Activated B cell treated with CpG ODN at 0.5 μM for 24 hours (primary cell): ENCODE measurements at places on chromosomes 3 and 15. TPM values are rescaled to one million over a fixed set of nuclear protein-coding genes. Genes with fewer than 3 reads are reported as not detected.

Gene AGBL1
- not detected in 2 replicates for total RNA-seq

Gene NPAP1
- not detected in 2 replicates for total RNA-seq

Gene NCK1
- 29.7 and 30.8 TPM in 2 replicates for total RNA-seq

Gene RGMA
- not detected in 2 replicates for total RNA-seq

Gene ADPRH
- 41.2 and 43.8 TPM in 2 replicates for total RNA-seq

Gene TGFBR2
- 99.1 and 104 TPM in 2 replicates for total RNA-seq

Gene BMF
- 353 and 376 TPM in 2 replicates for total RNA-seq

Gene CLEC3B
- total RNA-seq = not detected in 2 replicates

Gene KBTBD12
- 0.16 and 0.20 TPM in 2 replicates for total RNA-seq

DNA sequence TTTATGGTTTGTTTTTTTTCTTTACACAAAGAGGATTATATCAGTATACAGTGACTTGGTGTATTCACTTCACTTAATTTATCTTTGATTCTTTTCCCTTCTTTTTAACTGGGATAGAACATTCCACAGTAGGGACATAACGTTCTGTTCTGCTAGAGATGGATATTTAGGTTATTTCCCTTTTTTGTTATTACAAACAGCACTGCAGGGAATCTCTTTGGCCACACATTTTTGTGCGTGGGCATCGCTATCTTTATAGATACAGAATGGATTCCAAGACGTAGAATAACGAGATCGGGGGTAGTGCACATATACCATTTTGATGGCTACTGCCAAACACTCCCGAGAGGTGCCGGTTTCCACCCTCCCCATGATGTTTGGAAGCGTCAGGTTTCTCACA lies 44.8 kb downstream of the PXYLP1 start:
- H3K4me3 ChIP-seq = no peak overlapping the region
- no peaks in the 10 kb centered on the region for H3K27me3 ChIP-seq
- no peaks in the 10 kb centered on the region for H3K4me1 ChIP-seq
- no peak for DNase-seq
- H3K36me3 ChIP-seq = no peaks in the 10 kb centered on the region

GRCh38 chr3:52121813-52122212 lies 32.4 kb downstream of the POC1A start:
- H3K4me1 ChIP-seq = peaks cover 34% of the 10 kb centered on the region
- no peaks in the 10 kb centered on the region for H3K27me3 ChIP-seq
- peak overlapping the region; percentile 32 for H3K4me3 ChIP-seq
- DNase-seq = no peak

DNA sequence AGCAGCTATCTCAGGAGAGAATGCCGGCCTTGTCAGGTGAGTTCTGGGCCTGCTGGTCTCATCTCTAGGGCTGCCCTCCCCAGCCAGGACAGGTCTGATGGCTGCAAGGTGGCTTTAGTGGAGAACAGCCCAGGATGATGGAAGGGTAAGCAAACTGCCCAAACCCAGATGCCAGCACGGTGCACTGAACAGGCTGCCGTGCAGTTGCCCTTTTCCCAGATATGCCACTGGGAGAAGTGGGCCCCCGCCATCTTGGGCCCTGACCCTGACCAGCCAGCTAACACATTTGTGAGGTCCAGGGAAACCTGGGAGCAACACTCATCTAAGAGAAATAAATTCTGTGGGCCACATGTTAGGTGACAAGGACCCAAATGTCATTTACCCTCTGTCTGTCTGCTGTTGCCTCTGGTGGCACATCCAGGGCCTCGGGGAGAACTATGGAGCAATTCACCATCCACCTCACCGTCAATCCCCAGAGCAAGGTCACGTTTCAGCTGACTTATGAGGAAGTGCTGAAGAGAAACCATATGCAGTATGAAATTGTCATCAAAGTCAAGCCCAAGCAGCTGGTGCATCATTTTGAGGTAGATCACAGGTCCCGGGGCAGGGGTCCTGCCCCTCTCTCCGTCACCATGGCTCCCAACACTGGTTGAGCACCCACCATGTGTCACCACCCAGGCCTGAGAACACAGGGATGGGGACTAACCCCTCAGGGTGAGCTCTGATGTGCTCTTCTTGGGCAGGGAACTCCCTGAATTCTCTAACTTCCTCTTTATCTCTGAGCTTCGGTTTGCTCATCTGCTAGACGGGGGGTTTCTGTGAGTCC lies 1.8 kb downstream of the ITIH1 start:
- peak overlapping the region; percentile 36 for H3K4me3 ChIP-seq
- no peaks in the 10 kb centered on the region for H3K36me3 ChIP-seq
- peak; percentile 59 for DNase-seq
- H3K27me3 ChIP-seq = no peaks in the 10 kb centered on the region
- peaks cover 14% of the 10 kb centered on the region for H3K4me1 ChIP-seq

DNA sequence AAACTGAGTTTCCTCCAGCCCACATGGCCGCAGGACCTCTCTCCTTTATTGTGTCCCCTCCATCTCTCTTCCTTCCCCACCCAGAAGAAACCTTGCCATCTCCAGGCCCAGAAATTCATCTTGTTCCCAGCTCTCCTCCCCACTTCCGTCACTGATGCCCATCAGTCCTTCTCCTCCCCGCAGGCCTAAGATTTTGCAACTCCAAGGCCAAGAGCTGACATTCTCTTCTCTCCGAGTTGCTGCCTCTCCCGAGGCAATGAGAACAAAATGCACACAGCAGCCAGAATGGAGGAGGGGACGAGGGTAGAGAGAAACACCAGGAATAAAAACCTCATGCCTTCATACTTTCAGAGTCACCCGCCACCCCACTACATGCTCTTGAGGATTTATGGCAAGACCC lies 526.5 kb upstream of the PROK2 start:
- H3K4me3 ChIP-seq = peak overlapping the region; percentile 5
- H3K27me3 ChIP-seq = no peaks in the 10 kb centered on the region
- H3K4me1 ChIP-seq = peaks cover 47% of the 10 kb centered on the region
- no peaks in the 10 kb centered on the region for H3K36me3 ChIP-seq
- DNase-seq = no peak

- no peaks in the 10 kb centered on the region for H3K4me1 ChIP-seq
- H3K27me3 ChIP-seq = no peaks in the 10 kb centered on the region
- no peak overlapping the region for H3K4me3 ChIP-seq
- no peak overlapping the region for H3K27ac ChIP-seq
- no peak for DNase-seq
Measured at GRCh38 chr3:130711565-130712324, 34.9 kb downstream of the PIK3R4 start.

DNA sequence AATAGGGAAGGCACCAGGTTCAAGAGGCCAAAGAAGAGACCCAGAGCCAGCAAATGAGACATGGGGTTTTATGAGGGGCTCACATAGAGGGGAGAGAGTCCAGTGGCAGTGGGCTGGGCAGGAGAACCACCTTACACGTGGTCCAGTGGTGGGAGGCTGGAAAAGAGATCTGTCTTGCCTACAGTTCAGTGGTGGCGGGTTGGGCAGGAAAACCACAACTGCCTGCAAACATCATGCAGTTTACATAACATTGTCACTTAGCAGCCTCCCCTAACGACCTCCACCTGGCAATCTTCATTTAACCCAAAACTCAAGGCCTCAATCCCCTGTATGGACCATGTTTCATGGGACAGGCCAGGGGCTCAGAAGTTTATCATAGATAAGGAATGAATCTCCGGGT lies 29.1 kb downstream of the CRYGS start:
- H3K4me1 ChIP-seq = peaks cover 75% of the 10 kb centered on the region
- no peaks in the 10 kb centered on the region for H3K36me3 ChIP-seq
- DNase-seq = no peak
- H3K27me3 ChIP-seq = peaks cover 7% of the 10 kb centered on the region
- no peak overlapping the region for H3K27ac ChIP-seq

- no peaks in the 10 kb centered on the region for H3K27me3 ChIP-seq
- no peak overlapping the region for H3K27ac ChIP-seq
- peaks cover 7% of the 10 kb centered on the region for H3K4me1 ChIP-seq
- DNase-seq = no peak
Measured at GRCh38 chr3:34056951-34057390, 258.5 kb downstream of the PDCD6IP start.

- H3K27me3 ChIP-seq = peaks cover 2% of the 10 kb centered on the region
- no peak overlapping the region for H3K27ac ChIP-seq
Measured at GRCh38 chr15:25710184-25710583, 152.9 kb downstream of the ATP10A start.

GRCh38 chr3:31918179-31919150 lies 62.6 kb downstream of the OSBPL10 start:
- H3K27ac ChIP-seq = peak overlapping the region; percentile 91
- peak overlapping the region; percentile 58 for H3K4me3 ChIP-seq
- DNase-seq = no peak

GRCh38 chr3:120062474-120062873 lies 31.8 kb downstream of the GSK3B start:
- H3K36me3 ChIP-seq = peaks cover under 1% of the 10 kb centered on the region
- H3K27ac ChIP-seq = no peak overlapping the region
- H3K27me3 ChIP-seq = no peaks in the 10 kb centered on the region
- H3K4me1 ChIP-seq = peaks cover 58% of the 10 kb centered on the region
- H3K4me3 ChIP-seq = no peak overlapping the region

GRCh38 chr15:47196048-47196447 lies 521.3 kb upstream of the SEMA6D start:
- H3K27ac ChIP-seq = no peak overlapping the region
- DNase-seq = no peak
- no peaks in the 10 kb centered on the region for H3K36me3 ChIP-seq
- no peak overlapping the region for H3K4me3 ChIP-seq
